Tongue (tissue), 3 donors: ENCODE measurements at places on chromosomes 3 and 15. TPM values are rescaled to one million over a fixed set of nuclear protein-coding genes. Genes with fewer than 3 reads are reported as not detected.

The DCLK3 gene
- 1.3 TPM for total RNA-seq

The ACKR4 gene
- total RNA-seq = 6.6 TPM

The FBXL22 gene
- 21.7 TPM for total RNA-seq

The SLC24A5 gene
- total RNA-seq = not detected

The LRRC2 gene
- 13.0 TPM for total RNA-seq

The GHSR gene
- total RNA-seq = not detected

The LIPH gene
- 1.3 TPM for total RNA-seq
